Activated naive CD4-positive, alpha-beta T cell treated with Interleukin-2 at 50 U/mL for 16 hours (primary cell): ENCODE measurements at places on chromosomes 2 and 18.

DNA sequence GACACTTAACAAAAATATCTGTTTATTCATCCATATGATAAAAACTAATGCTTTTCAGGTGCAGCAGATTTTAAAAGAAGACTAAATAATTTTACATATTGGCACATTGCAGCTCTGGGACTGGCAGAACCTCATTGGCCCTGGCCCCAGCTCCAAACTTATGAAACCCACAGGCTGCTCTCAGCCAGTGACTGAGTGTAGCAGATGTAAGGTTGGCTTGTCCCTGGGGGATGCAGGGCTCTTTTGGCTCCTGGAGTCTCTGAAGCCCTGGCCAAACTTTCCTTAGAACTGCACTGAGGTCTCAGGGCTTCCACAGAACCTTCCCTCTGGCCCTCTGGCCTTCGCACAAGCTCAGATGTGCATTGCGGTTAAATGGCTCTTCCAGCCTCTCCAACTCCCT is 725.0 kb upstream of the SOX11 start:
- no peak for DNase-seq

GRCh38 chr2:24586955-24587354 is 95.9 kb downstream of the NCOA1 start:
- DNase-seq = peak; percentile 39

DNA sequence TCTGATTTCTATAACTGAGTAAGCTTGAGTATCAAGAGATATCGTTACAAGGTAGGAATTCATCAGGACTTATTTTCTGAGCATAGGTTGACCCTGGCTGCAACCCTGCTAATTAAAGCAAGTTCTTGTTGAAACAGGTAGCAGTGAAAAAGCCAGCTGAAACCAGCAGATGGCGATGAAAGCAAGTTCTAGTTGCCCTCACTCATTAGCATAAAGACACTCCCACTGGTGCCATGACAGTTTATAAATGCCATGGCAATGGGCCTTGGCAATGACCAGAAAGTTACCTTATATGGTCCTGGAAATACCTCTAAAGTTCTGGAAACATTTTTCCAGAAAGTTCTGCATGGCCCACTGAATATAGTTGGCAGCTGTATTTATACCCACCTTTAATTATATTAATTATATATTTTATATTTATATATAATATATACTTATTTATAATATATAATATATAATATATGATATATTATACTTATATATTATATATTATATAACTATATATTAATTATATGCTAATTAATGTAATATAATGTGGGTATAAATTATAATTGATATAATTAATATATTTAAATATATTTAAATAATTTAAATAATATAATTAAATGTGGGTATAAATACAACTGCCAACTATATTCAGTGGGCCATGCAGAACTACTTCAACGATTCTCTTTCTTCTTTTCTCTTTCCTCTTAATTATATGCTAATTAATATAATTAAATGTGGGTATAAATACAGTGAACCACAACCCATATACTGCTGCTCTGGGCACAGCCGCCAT is 188.0 kb downstream of the CDH7 start:
- no peak for DNase-seq

DNA sequence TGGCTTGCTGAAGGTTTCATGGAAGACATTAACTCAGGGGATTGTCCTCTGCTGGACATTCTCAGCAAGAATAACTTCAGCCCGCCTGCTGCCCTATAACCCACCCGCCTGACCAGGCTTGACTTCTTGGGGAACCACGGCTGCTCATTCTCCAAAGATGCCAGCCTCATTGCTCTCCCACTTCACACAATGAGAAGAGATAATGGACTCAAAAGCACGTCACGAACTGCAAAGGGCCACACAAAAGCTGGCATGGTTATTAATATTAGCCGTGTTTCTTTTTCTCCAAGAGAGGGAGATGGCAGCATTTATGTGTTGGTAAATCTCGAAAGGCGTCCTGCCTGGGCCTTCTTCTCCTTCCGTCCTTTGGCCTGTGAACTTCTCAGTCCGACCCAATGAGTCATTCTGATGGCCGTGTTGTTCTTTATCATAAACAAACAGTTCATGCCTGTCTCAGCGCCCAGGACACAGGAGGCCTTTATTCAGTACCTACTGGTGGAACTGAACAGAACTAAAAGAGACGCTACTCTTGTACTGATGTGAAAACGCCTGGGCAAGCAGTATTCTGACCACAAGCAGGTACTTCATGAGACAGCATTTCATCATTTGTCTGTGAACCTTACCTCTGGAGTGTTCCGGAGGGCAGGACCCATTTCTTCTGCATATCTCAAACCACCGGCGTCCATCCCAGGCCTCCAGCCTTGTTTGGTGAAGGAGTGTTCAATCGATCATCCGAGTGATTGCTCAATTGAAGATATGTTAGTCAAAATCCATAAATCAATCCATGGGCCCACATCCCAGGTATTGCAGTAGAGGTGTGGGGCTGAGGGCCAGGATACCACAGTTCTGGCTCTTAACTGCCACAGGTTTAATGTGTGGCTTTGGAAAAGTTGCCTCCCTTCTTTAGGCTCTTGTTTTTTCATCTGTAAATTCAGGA is 25.1 kb upstream of the KLHL29 start:
- no peak for DNase-seq

GRCh38 chr2:168814939-168815907 is 12.8 kb downstream of the NOSTRIN start:
- no peak for DNase-seq

DNA sequence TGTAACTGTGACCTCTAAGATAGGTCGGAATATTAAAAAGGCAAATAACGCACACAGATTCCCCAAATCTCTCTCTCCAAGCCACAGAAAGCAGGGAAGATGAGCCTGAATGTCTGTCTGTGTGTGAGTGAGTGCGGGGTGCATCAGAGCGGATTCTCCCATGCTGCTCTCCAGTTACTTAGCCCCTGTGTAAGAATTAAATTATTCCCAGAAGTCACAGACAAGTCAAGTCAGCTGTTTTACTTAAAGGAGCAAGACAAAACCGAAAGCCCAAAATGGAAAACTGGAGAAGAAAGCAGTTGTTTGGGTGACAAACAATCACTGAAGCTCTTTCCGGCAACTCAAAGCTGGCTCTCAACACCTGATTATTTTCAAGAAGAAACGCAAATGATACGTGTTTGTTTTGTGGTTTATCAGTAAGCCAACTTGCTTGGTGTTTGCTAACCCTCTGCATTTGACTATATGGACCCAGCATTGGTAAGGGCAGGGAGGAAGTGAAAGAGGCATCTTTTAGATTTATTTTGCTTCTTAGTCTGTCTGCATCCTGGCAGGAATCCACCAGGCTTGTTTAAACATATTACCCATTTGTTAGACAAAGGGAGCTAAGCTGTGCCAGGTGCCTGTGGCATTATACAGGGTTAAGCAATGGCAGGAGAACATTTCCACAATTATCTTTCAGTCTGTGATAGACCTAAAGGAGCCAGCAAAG is 121.5 kb upstream of the CREB1 start:
- DNase-seq = no peak

- peak; percentile 16 for DNase-seq
These were observed 75.6 kb downstream of the ATL2 start for GRCh38 chr2:38301340-38301968.

DNA sequence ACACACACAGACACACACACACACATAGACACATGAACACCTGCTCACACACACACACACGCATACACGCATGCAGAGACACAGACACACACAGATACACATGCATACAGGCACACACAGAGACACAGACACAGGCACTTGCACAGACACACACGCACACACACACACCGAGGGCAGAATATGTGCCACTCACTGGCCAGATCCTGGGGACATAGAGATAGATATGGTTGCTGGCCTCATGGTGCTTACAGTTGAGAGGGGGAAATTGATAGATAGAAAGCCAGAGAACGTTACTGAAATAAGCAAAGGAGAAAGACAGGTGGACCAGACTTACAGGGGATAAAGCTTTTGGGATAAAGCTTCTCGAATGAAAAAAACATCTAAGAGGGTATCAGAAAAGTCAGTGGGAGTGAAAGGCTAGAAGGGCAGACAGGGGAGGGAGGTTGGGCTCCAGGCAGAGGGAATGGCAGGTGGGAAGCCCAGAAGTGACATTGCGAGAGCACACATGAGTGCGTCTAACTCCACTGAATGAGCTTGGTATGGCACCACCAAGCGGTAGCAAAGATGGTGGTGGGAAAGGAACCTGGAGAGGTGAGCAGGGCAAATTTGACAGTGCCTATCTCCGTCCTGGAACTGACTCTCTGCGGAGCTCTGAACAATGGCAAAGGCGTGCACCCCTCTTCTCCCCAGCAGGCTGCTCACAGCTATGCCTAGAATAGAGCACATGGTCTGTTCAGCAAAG is 390.1 kb upstream of the TRIB2 start:
- DNase-seq = no peak

DNA sequence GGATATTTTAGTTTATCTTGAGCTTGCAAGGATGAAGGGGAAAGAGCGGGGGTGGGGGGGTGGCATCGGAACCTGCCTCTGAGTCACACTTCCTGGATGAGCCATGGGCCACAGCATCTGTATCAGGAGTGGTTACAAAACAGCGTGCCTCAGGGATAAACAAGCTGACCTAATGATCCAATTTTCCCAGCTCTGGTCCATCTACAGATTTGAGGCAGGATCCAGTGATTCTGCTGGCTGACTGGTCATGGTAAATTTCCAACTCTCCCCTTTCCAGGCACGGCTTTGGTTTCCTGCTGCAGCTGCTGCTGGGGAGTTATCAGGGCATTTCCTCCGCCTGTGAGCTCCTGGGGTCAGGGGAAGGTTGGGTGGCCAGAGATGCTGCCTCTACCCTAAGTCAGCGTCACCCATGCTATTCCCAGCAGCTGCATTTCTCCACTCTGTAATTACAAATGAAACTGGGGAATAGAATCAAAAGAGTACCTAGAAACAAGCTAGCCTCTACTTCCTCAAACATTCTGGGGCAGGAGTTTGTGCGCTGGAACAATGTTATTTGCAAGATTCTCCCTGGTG is 4.7 kb upstream of the HPCAL1 start:
- DNase-seq = peak; percentile 63

DNA sequence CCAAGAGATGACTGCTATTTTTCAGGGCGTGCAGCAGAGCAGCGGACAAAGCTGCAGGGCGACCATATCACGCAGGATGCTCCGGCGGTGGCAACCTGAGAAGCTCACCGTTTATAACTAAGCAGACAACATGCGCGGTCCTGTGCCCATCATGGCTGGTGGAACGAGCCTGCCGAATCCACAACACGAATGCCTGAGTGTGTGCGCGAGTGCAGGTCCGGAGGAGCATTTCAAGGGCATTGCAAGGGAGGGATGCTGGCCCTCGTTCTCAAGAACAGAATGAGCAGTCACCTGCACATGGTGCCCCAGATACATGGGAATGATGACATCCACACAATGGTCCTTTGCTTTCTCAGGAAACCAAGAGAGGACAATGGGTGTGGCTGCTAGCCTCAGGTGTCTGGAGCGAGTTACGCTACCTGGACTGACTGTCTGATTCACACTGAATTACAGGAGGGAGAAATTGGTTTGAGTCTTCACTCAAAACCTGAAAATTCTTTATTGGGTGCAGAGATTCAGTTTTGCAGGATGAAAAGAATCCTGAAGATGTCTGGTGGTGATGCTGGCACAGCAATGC is 39.8 kb downstream of the TBC1D8 start:
- DNase-seq = no peak

DNA sequence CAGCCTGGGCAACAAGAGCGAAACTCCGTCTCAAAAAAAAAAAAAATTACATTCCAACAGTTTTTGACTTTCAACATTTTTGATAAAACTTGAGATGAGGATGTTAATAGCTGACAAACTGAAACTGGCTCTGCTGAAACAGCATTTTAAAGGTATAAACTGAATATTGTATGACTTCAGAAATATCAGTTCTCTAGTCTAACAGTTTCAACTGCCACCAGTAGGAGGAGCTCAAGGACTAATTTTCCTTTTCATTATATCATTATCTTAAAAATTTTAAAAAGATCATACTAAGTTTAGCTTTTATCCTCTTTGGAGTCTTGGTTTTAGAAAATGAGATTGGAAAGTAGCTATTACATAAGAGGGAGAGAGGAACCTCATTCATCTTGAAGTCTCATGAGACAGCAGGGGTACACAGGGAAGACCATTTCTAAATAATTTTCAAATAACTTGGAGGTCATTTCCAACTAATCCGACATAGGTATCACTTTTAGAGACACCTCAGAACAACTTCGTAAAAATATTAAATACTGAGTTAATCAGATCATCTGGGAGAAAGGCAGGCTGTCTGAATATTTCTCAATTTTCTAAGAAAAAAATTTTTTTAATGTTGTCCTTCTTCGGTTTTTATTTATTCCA is 37.6 kb upstream of the MCM6 start:
- DNase-seq = peak; percentile 16

GRCh38 chr2:159283529-159283928 is 3.0 kb downstream of the WDSUB1 start:
- DNase-seq = no peak

DNA sequence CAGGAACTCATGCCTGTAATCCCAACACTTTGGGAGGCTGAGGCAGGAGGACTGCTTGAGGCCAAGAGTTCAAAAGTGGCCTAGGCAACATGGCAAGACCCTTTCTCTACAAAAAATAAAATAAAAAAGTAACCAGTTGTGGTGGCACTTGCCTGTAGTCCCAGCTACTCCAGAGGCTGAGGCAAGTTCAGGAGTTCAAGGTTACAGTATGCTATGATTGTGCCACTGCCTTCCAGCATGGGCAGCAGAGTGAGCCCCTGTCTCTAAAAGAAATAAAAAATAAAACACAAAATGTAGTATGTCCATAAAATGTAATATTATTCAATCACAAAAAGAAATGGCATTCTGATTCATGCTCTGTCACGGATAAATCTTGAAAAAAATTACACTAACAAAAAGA is 11.9 kb downstream of the INO80C start:
- DNase-seq = no peak

- no peak for DNase-seq
These were observed 41.3 kb downstream of the REV1 start for GRCh38 chr2:99448556-99448955.

- DNase-seq = peak; percentile 39
These were observed 558 bp downstream of the THAP4 start for GRCh38 chr2:241636182-241637017.
